IMR-90 (cell line): ENCODE measurements at places on chromosomes 2 and 18. TPM values are rescaled to one million over a fixed set of nuclear protein-coding genes. Genes with fewer than 3 reads are reported as not detected.

Gene SLC5A6
- total RNA-seq: 34.2 and 38.6 TPM in 2 replicates

Gene COL4A4
- 0.28 TPM in 1 of 2 replicates, not detected in the other for total RNA-seq

Gene CIB4
- not detected in 2 replicates for total RNA-seq

Gene ARHGAP28
- total RNA-seq: 2.8 and 3.8 TPM in 2 replicates

Gene SCG2
- total RNA-seq: 0.36 and 0.56 TPM in 2 replicates

- DNase-seq: peak; percentile 69
Measured at GRCh38 chr2:224127871-224128501, 88.9 kb upstream of the SERPINE2 start.

DNA sequence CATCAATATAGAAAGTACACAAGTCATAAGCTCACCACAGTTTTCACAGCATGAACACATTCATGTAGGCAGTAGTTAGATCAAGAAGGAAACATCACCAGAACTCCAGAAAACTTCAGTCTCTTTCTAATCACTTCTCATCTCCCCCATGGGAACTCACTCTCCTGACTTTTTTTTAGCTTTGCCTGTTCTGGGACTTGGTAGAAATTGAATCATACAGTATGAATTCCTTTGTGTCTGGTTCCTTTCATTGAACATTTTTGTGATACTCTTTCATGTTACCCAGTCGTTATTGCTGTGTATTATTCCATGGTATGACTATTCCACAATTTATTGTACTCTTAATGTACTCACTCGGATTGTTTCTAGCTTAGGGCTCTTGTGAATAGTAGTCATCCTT is 160.2 kb downstream of the TAF4B start:
- DNase-seq: no peak

- DNase-seq: peak; percentile 70
Measured at GRCh38 chr2:145421841-145422240, 901.9 kb upstream of the ZEB2 start.

- no peak for DNase-seq
Measured at GRCh38 chr2:16321872-16322271, 343.8 kb downstream of the CYRIA start.

DNA sequence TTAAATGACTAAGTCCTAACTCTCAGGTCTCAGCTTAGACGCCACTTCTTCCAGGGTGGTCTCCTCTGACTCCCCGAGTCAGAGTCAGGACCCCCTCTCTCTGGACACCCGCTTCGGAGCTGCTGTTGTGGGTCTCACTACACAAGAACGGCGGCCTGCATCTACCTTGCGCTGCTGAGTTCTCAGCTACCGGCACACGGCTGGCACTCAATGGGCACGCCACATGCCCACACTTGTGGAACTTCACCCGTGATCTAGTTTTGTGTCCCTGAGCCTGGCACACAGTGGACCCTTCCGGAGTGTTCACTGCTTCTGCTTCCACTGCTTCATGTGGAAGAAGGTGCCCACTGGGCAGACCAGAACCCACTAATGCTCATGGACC is 58.3 kb upstream of the ID2 start:
- no peak for DNase-seq

DNA sequence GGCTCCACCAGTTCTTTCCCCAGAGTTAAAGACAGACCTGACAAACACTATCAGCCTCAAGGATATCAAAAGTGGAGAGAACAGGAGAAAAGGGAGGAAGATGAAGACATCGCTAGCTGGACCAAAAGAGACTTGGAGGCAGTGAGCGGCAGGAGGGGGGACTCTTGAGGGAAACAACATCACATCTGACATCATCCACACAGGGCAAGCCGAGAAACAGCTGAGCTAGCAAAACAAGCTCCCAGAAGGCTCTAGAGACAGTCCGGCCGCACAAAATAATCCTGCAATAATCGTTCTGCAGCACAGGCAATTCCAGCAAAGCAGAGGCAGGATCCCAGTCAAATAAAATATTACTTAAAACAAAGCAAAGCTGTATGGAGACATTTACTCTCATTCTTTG is 239.8 kb downstream of the EN1 start:
- no peak for DNase-seq

DNA sequence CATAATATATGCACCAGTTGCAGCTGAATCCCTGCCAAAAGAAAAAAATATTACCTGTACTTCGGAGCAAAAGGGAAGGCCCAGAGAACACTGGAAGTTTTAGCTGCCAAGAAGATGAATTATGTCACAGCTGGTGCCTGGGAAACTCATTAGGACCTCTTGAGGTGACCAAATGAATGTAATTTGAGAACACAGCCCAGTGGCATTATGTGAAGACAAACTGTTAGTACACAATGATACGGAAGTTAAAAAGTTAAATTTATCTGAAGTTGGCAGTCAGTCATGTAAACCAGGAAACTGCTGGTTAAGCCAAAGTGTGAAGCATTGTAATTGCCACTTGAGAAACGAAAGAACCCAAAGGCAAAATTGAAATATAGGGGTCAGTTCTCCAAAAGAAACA is 80.7 kb downstream of the EML4 start:
- DNase-seq: no peak

DNA sequence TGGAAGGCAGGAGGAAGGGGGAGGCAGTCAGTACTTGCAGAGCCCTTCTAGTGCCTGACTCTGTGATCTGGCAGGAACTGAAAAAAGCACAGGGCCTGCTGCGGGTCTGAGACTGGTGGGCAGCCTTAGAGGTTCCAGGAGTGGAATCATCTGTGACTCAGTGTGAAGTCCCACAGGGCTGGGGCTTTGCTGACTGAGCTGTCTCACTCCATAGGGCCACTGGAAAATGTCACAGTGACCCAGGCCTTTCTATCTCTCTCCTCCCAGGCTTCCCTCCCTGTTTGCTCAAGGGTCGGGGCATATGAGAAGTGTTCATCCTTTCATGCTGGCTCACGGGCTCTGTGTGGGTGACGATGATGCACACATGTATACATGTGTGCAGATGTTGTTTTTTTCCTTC is 47.1 kb upstream of the ZFP36L2 start:
- DNase-seq: peak; percentile 63
